ENCODE measurements at places on chromosomes 2 and 18.

DNA sequence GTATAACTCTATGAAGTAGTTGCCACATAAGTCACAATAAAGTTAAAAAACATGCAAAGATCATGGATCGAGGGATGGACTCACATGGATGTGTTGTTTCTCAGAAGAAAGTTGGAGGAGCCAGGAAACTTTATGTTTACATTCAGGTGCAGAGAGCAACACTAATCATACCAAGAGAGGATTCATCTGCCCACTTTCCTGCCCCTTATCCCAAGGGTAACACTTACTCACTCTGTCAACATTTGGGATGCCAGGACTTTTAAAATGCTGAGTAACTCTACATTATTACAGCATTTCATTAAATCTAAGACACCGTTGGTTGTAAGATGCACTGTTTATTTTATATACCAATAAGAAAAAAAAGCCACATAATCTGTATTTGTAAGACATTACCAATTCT lies 170.4 kb downstream of the KCNE4 start:
- DNase-seq: no peak

DNA sequence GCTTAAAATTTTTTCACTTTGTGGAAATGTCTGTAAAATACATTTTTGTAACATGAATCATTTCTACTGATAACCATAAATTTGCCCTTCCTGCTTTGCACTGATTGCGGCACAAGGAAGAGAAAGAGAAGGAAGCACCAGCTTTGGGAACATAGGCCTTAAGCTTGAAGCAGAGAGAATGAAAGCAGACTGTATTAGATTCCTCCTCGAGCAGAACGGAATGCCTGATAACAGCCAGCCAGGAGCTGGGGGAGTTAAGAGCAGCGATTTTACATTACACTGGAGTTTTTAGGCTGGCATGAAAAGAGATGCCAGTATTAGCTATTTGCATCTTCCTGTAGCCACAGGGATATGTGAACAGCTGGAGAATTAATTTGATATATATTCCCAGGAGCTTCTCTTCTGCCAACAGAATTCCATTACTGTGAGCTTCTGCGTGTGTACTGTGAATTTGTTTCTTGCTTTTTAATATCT lies 33.5 kb downstream of the CRIM1 start:
- no peak for DNase-seq

- no peak for DNase-seq
Observed at GRCh38 chr2:74425523-74425922, 4.0 kb downstream of the WDR54 start.

- DNase-seq: peak; percentile 60
Observed at GRCh38 chr18:62957885-62958472, 242.6 kb downstream of the PHLPP1 start.

GRCh38 chr18:9380621-9381395 lies 46.2 kb downstream of the TWSG1 start:
- DNase-seq: no peak

DNA sequence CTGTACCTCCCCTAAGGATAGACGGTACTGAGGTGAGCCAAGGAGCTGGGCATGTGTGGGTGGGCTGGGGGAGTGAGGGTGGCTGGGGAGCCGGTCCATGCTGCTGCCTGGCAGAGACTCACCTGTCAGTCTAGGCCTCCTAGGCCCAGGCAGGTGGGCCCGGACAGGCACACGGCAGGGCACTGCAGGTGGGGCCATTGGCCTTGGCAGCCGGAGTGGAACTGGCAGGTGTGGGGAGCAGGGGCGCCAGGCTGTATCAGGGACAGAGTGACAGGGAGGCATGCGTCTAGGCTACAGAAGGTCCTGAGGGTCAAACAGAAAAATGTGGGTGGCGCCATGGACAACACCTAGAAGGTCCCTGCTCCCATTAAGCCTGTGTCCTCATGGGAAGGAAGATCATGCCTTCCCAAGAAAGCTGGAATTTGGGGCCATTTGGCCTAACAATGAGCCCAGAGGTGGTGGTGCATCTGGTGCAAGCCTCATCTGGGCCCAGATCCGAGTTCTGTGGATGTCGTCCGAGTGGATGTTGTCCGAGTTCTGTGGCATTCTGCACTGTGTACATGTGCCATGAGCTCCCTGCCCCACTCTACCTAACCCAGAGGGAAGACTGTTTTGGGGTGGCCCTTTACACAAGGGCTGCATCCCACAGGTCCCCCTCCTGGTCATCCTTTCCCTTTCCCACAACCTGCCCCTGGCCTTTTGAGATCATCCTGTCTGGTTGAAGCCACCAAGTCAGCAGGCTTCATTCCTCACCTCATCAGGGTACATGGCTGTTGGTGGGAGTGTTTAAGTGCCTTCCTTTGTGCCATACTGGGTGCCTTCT lies 249.7 kb downstream of the GLI2 start:
- no peak for DNase-seq

Data from stimulated activated CD4-positive, alpha-beta T cell treated with anti-CD3 and anti-CD28 coated beads, Interleukin-15, amount 100 ng/mL, for 24 hours (primary cell).